ENCODE measurements at places on chromosomes 16 and 17.

- DNase-seq = no peak
These were observed 217.5 kb downstream of the RBFOX1 start for GRCh38 chr16:7550096-7550495.

DNA sequence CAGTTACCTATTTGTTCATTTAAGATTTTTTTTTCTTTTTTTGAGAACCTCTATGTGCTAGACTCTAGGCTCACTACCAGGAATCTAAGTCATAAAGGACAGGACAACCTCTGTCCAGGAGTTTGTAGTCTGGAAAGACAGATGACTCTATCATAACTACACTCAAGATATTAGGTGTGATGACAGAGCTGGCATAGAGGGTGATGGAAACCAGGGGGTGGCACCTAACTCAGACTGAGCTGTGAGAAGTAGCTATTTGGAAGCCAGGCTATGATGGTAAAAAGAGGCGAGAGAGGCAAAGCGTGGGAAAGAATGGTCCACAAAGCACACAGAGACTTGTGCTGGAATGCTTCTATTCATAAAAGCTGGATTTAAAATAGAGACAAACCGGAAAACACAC, 372.3 kb downstream of the SEC14L1 start:
- DNase-seq = no peak

DNA sequence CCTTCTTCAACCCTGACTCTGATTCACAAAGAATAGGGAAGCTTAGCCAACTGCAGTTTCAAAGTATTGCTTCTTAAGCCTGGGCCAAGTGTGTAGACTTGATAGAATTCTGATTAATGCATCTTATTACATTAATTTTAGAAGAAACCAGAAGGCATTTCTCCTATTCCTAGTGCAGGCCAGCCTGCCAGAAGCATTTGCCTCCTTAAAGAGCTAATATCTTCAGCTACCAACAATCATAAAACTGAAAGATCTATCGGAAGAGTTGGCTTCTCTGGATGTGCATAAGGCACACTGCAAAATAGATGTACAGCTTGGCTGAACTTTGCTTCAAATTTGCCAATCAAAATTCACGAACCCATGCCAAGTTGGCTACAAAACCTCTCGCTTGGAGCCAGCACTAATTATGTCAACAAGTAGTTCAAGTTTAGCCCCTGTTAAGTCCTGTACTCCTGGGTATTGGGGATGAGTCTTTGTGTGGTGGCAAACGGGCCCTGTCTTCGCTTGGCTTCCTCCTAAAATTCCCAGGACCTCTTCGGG, 717.8 kb downstream of the WWOX start:
- DNase-seq = no peak

DNA sequence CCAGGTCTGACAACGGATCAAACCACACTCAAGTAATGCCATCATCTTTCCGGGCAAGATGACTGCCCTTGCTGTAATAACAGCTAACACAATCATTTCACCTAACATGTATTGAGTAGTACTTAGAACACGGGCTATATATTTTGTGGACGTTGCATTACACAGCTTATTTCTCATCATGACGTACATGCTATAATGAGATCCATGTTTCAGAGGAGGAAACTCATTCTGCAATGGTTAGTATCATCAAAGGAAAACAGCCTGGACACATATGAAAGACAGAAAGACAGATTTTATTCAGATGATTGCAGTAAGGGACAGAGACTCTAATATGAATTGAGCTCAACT, 446.7 kb downstream of the HS3ST3B1 start:
- no peak for DNase-seq

- peak; percentile 70 for DNase-seq
These were observed 16.6 kb upstream of the DLX4 start for GRCh38 chr17:49952209-49952911.

DNA sequence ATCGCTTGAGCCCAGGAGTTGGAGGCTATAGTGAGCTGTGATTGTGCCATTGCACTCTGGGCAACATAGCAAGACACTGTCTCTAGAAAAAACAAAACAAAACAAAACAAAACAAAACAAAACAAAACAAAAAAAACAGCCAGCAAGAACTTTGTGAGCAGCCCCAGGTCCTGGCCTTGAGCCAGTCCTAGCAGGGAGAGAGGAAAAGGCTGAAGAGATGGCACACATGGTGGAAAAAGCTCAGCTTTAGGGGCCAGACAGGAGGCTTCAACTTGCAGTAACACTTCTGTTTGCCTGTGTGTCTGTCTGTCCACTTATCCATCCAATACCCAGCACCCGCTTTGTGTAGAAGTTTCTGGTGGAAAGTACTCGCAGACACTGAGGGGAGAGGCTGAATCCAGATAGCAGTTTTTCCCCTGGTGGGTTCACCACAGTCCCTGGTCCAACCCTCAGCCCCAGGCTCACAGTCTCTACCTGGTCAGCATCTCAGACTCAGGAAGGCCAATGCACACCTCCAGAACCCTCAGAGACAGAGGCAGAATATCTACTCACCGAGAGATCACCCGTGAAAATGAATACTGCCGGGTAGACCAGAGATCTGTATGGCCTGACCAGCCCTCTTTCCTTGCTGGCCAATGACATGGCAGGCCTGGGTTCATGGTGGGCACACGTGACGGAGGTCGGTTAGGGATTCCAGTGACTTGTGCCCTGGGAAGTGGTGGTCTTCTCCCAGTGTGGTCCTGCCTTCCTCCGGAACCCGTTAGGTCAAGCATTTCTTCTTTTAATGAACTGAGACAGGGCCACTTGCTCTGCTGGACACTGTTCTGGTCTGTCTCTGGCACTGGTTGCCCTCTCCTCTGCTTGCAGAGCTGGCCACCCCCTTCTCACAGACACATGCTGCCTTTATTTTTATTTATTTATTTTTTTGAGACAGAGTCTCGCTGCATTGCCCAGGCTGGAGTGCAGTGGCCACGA, 79.5 kb upstream of the DNAJA2 start:
- no peak for DNase-seq

DNA sequence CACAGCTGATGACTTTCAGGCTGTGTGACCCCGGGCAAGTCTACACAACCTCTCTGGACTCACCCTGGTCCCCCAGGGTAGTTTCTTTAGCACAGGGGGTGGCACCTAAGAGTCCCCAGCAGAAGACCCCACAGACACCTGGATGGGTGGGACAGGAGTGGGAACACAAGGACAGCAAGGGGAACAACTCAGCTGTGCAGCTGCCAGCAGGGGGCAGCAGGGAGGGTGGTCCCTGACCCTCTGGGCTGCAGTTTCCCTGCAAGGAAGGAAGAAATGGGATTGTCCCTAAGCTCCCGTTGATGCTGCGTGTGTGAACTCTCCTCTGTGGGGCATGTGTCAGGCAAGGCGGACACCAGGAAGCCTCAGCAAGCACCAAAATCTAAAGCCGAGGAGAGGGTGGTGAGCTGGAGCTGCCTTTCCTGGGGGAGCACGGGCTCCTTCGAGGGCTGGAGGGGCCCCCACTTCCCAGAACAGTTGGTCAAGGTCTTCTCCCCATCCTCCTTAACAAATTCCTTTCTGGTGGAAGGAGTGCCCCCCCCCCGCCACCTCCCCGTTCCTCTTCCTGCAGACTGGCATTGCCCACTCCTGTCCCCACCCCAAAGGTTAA, 24.1 kb upstream of the CDH5 start:
- peak; percentile 23 for DNase-seq

GRCh38 chr17:15893658-15894024, 51.3 kb upstream of the ADORA2B start:
- DNase-seq = no peak

GRCh38 chr16:12675852-12676251, 127.8 kb downstream of the CPPED1 start:
- DNase-seq = no peak

DNA sequence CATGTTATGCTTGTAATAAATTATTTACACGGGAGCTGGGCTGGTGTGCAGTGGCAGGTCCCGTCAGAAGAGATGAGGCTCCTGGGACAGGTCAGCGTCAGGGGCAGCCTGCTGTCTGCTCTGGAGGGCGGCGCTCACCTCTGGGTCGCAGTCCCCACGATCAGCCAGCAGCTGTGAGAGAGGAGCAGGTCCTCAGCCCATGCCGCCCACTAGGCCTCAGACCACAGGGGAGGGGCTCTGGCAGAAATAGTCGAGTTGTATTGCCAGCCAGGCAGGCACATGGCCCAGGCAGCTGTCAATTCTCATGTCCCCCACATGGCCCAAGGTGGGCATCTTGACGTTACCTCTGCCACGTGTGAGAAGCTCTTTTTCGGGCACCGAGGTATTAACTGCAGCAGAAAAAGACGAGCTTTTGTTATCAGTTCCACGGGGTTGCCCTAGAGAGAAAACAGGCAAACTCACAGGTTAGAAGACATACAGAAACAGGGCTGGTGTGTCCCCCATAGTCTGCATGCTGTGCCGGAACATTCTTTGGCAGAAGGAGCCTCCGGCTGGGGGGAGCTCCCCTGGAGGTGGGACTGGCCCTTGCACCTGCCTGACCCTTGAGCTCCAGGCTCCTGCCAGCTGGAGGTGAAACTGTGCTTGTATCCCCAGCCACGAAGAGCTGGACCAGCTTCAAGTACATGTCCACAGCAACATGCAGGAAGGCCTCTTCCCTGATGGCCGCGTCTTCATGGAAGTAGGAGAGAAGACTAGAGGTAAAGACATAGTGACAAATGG, 17.4 kb downstream of the ZNF276 start:
- no peak for DNase-seq

GRCh38 chr17:41511116-41511515, 5.7 kb upstream of the KRT13 start:
- DNase-seq = no peak

- DNase-seq = no peak
These were observed 118.0 kb upstream of the CRHR1 start for GRCh38 chr17:45666046-45666600.

DNA sequence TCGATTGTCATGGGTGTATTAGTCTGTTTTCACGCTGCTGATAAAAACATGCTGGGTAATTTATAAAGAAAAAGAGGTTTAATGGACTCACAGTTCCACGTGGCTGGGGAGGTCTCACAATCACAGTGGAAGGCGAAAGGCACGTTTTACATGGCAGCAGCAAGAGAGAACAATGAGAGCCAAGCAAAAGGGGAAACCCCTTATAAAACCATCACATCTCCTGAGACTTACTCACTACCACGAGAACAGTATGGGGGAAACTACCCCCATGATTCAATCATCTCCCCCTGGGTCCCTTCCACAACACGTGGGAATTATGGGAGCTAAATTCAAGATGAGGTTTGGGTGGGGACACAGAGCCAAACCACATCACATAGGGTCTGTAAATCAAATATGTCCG, 167.4 kb upstream of the XYLT1 start:
- DNase-seq = no peak

GRCh38 chr17:29138971-29139691, 41.1 kb downstream of the MYO18A start:
- DNase-seq = no peak

DNA sequence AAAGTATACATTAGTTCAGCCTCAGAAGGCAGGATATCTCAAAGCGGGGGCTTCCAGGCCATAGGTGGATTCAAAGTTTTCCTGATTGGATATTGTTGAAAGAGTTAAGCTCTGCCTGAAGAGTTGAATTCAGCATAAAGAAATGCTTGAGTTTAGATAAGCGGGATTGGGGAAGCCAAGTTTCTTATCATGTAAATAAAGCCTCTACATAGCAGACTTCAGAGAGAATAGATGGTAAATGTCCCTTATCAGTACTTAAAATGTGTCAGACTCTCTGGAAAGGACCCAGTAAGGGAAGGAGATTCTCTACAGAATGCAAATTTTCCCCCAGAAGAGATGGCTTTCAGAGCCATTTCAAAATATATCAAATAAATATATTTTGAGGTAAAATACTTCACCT, 423.5 kb downstream of the SHISA9 start:
- no peak for DNase-seq

GRCh38 chr17:43140396-43141332, 15.5 kb upstream of the BRCA1 start:
- no peak for DNase-seq

DNA sequence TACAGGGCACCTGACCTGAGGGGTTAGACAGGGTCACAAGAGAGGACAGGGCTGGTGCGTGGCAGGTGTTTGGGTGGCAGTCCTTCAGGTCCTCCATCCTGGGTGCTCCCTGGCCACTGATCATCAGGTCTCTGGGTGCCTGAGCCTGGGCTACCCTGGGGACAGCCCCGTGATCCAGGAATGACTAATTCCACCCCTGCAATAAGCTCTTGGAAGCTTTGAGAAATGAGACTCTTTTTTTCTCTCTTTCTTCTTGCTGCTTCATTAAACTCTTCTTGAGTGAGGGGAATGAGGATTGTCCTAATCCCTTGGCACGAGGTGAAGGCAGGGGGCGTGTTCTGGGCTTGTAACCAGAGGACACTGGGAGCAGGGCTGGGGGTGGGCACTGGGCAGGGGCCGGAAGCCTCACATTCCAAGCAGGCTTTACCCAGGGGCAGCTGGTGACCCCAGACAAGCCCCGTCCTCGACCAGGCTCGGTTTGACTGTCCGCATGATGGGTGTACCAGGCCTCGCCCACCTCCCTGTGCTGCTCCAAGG, 21.4 kb upstream of the SPNS2 start:
- DNase-seq = no peak

DNA sequence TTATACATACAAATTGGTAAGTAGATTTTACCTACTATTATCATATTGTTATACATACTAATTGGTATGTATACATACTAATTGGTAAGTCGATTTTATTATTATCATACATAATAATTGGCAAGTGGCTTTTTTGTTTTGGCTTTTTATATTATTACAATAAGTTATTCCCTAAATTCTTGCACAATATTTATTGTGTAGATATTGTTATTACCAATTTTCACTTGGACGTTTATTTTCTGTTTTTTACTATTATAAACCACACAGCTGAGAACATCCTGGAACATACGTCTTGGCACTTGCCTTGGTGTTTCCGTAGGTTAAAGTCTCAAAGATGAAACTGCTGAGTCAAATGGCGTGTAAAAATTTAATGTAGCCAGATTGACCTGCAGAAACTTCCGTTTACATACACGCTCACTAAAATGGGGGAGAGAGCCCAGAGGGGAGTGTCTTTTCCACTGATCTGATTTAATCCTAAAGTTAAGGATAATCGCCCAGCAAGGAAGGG, 18.9 kb downstream of the GNGT2 start:
- DNase-seq = no peak

GRCh38 chr16:58464916-58465731, 34.8 kb upstream of the NDRG4 start:
- DNase-seq = peak; percentile 15

DNA sequence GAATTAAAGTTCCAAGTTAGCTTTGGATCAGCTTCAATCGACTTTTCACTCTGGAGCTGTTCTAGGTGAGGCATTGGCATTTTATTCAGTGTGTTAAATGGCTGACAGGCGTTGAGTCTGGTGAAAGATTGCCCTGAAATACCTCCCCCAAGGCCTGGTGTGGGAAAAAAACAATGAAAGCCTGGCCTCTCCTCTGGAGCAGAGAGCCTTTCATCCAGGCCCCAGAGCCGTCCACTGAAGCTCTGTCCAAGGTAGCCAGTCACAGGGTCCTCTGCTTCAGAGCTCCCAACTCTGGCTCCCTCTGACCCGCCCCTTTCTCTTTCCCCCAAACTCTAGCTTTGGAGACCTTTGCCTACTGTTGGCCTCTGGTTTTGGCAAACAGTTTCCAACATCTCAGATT, 123.6 kb upstream of the CRHR1 start:
- no peak for DNase-seq

GRCh38 chr17:42290577-42290976, 2.3 kb downstream of the STAT5A start:
- DNase-seq = no peak

GRCh38 chr16:7363422-7364417, 31.1 kb downstream of the RBFOX1 start:
- DNase-seq = no peak

Data from NCI-H460 (cell line).